ENCODE measurements at places on chromosomes 6 and 20. TPM values are rescaled to one million over a fixed set of nuclear protein-coding genes. Genes with fewer than 3 reads are reported as not detected.

- no peak overlapping the region for H3K4me3 ChIP-seq
- H3K27me3 ChIP-seq: no peaks in the 10 kb centered on the region
- H3K27ac ChIP-seq: no peak overlapping the region
- H3K36me3 ChIP-seq: no peaks in the 10 kb centered on the region
These were observed 137.7 kb upstream of the DEFB112 start for GRCh38 chr6:50187351-50187921.

GRCh38 chr6:8814440-8815000 is 379.2 kb upstream of the SLC35B3 start:
- no peak for DNase-seq
- no peak overlapping the region for H3K4me3 ChIP-seq
- no peaks in the 10 kb centered on the region for H3K4me1 ChIP-seq

Gene METTL24
- not detected for total RNA-seq

DNA sequence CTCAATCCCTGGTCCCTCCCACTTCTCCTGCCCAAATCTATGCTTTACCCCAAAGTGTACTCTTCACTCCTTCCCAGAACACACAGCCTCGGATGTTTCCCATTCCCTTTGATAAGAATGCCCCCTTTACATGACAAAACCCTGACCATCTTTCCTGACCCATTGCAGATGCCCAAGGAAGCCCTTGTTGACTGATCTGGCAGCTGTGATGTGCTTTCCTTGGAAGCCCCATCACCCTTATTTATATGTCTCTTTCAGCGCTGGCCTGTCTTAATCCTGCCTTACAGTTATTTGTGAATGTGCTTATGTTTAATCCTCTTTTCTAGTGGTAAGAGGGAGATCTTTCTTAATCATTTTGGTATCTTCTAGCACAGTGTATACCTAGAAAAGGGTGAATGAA is 523.1 kb downstream of the CD83 start:
- H3K27ac ChIP-seq: no peak overlapping the region
- no peak overlapping the region for H3K4me3 ChIP-seq
- H3K27me3 ChIP-seq: no peaks in the 10 kb centered on the region
- peaks cover 33% of the 10 kb centered on the region for H3K4me1 ChIP-seq

DNA sequence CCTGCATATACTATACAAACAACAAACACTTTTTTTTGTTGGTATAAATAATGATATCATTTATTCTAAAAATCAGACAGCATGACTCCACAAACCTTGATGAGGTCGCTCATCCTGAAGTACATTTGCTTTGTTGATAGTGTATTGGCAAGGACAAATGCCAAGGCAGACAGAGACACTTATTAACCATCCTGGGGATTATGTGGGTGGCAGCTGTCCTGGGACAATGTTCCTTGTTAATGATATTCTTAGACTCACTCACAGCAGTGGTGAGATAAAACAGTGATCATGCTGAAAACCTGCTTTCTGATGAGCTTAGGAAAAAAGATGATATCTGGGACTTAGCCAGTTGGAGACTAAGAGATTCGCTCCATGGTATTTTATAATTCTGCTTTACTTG is 85.4 kb upstream of the OGFRL1 start:
- H3K27me3 ChIP-seq: peaks cover 4% of the 10 kb centered on the region
- no peaks in the 10 kb centered on the region for H3K4me1 ChIP-seq
- no peak for DNase-seq
- no peaks in the 10 kb centered on the region for H3K36me3 ChIP-seq
